ENCODE measurements at places on chromosomes 6 and 20. TPM values are rescaled to one million over a fixed set of nuclear protein-coding genes. Genes with fewer than 3 reads are reported as not detected.

Gene ZFP57
- total RNA-seq = 0.51 TPM

Gene SNAP25
- not detected for total RNA-seq

Gene ISM1
- under 0.01 TPM for total RNA-seq

Gene BEND6
- total RNA-seq = under 0.01 TPM

Gene HLA-DPB1
- 10.9 TPM for total RNA-seq

Gene KIFC1
- total RNA-seq = 16.7 TPM

Gene DDX43
- total RNA-seq = 1.3 TPM

Gene NELFCD
- 59.8 TPM for total RNA-seq

Gene SLC17A1
- not detected for total RNA-seq

Gene CST2
- total RNA-seq = not detected

Gene PGC
- total RNA-seq = not detected

Gene RSPH3
- total RNA-seq = 2.3 TPM

Gene FAM162B
- 6.2 TPM for total RNA-seq

Gene HLA-DQA2
- not detected for total RNA-seq

Gene C6orf141
- 45.5 TPM for total RNA-seq

Gene BPIFB2
- not detected for total RNA-seq

Gene VSTM2L
- not detected for total RNA-seq

Gene PHF3
- total RNA-seq = 34.9 TPM

Gene LINC00237
- total RNA-seq = under 0.01 TPM

Gene C4A
- 0.90 TPM for total RNA-seq

Gene ENPP3
- total RNA-seq = 0.51 TPM

Gene PPP1R3G
- total RNA-seq = 0.89 TPM

Gene ZC2HC1B
- not detected for total RNA-seq

Gene TGM2
- 408 TPM for total RNA-seq

Gene TSBP1
- not detected for total RNA-seq

Gene LY6G6D
- not detected for total RNA-seq

Gene EMILIN3
- 0.13 TPM for total RNA-seq

Gene SHLD1
- total RNA-seq = 3.5 TPM

Gene PRSS35
- not detected for total RNA-seq

All from dermis microvascular lymphatic vessel endothelial cell (primary cell).